ENCODE measurements at places on chromosomes 6 and 20. TPM values are rescaled to one million over a fixed set of nuclear protein-coding genes. Genes with fewer than 3 reads are reported as not detected.

The E2F1 gene
- 64.5 TPM for total RNA-seq

The SLC35F1 gene
- 0.50 TPM for total RNA-seq

The C20orf141 gene
- total RNA-seq = not detected

The SLC35D3 gene
- total RNA-seq = not detected

The ARFGEF3 gene
- total RNA-seq = 0.76 TPM

The RIMS1 gene
- not detected for total RNA-seq

The SLC26A8 gene
- not detected for total RNA-seq

The KLHDC3 gene
- total RNA-seq = 68.9 TPM

The BANF2 gene
- not detected for total RNA-seq

The STX11 gene
- 34.0 TPM for total RNA-seq

The KHDC1 gene
- total RNA-seq = 3.4 TPM

DNA sequence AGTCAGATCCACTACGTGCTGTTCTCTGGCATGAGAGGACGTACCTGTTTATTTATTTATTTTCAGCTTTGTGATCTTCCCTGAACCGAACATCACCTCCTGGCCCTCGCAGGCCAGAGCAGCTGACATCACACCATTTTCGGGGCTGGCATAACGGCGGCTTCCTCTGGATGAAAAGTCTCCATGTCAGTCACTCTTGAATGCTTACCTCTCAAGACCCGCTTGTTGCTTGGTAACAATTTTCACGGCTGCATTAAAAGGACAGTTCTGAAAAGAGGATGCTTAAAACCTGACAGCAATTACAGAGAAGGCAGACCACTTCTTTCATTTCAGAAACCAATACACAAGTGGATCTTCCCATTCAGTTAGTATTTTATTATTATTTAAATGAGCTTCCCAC is 159.8 kb upstream of the CDH4 start:
- H3K4me1 ChIP-seq = no peaks in the 10 kb centered on the region
- peaks cover 6% of the 10 kb centered on the region for H3K36me3 ChIP-seq
- DNase-seq = no peak
- no peak overlapping the region for H3K27ac ChIP-seq
- no peaks in the 10 kb centered on the region for H3K27me3 ChIP-seq

DNA sequence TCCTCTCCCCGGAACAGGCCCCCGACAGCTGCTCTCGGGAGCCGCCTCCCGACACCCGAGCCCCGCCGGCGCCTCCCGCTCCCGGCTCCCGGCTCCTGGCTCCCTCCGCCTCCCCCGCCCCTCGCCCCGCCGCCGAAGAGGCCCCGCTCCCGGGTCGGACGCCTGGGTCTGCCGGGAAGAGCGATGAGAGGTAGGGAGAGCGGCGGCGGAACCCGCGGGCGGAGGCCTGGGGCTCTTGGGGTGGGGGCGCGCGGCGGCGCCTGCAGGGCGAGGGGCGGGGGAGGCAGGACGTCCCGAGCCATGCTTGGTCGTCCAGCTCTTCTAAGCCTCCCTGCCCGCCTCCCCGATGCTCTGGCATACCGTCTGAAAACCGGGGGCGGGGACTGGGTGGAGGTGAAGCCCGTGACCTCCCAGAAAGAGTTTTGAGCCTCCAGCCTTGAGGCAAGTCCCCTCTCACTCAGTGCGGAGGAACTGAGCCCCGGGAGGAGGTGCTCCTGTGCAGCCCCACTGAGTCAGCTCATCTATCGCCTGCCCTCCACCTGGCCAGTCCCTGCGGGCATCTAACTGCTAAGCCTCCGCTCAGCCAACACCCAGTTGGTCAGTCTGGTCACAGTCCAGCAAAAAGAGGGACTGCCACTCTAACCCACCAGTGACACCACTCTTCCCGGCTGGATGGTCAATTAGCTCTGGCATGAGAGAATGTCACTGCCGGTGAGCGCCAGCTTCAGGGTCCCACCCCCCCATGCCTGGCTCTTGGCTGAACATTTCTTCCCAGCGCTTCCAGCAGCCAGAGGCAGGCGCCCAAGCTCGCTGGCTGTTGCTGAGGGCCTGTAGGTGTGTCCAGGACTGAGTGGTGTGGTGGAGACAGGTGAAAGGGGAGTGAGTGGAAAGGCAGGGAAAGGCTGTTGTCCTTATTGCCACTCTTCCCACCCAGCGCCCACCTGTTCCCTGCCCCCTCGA is 482 bp downstream of the DDR1 start:
- H3K4me1 ChIP-seq = peaks cover 47% of the 10 kb centered on the region
- H3K36me3 ChIP-seq = no peaks in the 10 kb centered on the region
- peak; percentile 64 for DNase-seq
- peak overlapping the region; percentile 67 for H3K4me3 ChIP-seq

- no peaks in the 10 kb centered on the region for H3K27me3 ChIP-seq
- H3K27ac ChIP-seq = no peak overlapping the region
- peaks cover 9% of the 10 kb centered on the region for H3K36me3 ChIP-seq
- H3K4me3 ChIP-seq = no peak overlapping the region
- peaks cover 43% of the 10 kb centered on the region for H3K4me1 ChIP-seq
- no peak for DNase-seq
Measured at GRCh38 chr20:62119115-62119514, 3.2 kb upstream of the LSM14B start.

GRCh38 chr6:34340906-34341480 is 51.5 kb downstream of the NUDT3 start:
- H3K4me1 ChIP-seq = peaks cover 27% of the 10 kb centered on the region
- no peak overlapping the region for H3K4me3 ChIP-seq
- peaks cover 2% of the 10 kb centered on the region for H3K36me3 ChIP-seq
- DNase-seq = no peak
- H3K27me3 ChIP-seq = no peaks in the 10 kb centered on the region
- H3K27ac ChIP-seq = no peak overlapping the region

DNA sequence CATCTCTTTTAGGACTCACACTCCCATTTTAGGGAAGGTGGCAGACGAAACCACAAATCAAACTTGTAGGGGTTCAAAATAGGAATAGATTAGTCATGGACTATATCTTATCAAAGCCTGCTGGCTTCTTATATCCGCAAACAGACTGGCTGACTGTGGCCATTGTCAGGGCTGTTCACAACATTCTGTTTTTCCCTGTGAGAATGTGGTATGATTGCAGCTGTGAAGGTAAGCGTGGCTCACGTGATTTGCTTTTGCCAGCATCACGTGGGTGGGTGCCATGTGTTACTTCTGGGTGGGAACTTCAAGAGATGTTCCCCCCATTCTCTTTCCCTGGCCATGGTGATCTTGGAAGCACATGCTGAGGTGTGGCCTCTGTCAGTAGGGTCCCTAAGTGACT is 5.9 kb downstream of the IP6K3 start:
- no peaks in the 10 kb centered on the region for H3K36me3 ChIP-seq
- H3K27ac ChIP-seq = no peak overlapping the region
- peaks cover 4% of the 10 kb centered on the region for H3K4me1 ChIP-seq

- no peak overlapping the region for H3K27ac ChIP-seq
- H3K4me1 ChIP-seq = no peaks in the 10 kb centered on the region
- no peak overlapping the region for H3K4me3 ChIP-seq
Measured at GRCh38 chr20:8709627-8710026, 359.3 kb upstream of the PLCB4 start.

DNA sequence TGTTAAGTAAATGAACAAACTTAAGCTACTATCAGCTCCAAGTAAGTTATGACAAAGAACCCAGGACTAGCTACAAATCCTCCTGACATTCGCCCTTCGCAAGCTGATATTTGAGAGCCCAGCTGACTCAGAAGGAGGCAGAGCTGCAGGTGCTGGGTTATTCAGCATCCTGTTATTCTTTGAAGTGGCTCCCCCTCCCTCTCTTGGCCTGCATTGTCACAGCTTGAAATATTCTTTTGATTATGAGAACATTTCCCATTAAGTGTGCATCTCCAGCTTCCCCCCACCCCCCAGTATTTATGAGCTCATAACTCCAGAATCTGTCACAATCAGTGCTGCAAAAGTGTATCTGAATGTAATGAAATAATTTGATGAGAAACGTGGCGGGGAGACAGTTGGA is 78.8 kb upstream of the RALY start:
- no peaks in the 10 kb centered on the region for H3K27me3 ChIP-seq
- H3K4me1 ChIP-seq = peaks cover 16% of the 10 kb centered on the region
- peak; percentile 40 for DNase-seq
- H3K36me3 ChIP-seq = no peaks in the 10 kb centered on the region
- H3K4me3 ChIP-seq = no peak overlapping the region
- no peak overlapping the region for H3K27ac ChIP-seq

- no peak for DNase-seq
- no peaks in the 10 kb centered on the region for H3K4me1 ChIP-seq
- no peak overlapping the region for H3K27ac ChIP-seq
- peaks cover 5% of the 10 kb centered on the region for H3K27me3 ChIP-seq
- H3K4me3 ChIP-seq = no peak overlapping the region
Measured at GRCh38 chr6:138383776-138384175, 6.1 kb downstream of the SMIM28 start.

DNA sequence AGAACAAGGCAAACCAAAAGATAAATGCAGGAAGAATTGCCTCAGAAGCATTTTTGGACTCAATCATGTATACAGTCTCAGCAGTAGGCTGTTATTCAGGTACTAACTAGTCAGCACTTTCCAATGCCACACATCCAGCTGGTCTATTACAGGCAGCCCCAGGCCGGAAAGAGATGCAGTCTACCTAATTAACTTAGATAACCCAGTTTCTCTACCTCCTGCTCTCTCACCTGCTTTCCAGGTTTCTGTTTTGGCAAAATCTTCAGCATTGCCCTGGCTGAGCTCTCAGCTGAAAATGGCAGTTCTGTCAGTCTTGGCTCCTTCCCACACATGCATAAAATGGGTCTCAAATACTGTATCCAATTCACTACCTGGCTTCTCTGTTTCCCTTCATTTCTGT is 101.3 kb upstream of the UFL1 start:
- no peak overlapping the region for H3K27ac ChIP-seq
- DNase-seq = no peak
- H3K36me3 ChIP-seq = peaks cover 3% of the 10 kb centered on the region
- H3K27me3 ChIP-seq = no peaks in the 10 kb centered on the region

DNA sequence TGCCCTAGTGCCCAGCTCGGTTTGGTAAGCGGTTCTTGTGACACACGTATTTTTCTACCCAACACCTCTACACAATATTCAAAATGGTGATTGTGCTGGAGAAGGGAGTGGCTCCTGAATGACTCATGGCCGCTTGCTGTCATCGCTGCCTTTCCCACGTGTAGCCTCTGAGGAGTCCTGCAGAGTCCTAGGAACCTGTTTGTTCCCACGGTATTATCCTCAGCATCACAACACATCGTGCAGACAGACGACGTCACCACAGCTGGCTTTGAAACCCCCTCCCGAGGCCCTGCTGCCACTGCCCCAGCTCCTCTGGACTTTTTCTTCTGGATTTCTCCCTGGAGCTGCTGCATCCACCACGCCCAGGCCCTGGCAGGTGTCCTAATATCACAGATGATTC is 353.5 kb downstream of the SMOC2 start:
- H3K4me1 ChIP-seq = no peaks in the 10 kb centered on the region
- H3K4me3 ChIP-seq = no peak overlapping the region
- DNase-seq = no peak
- no peaks in the 10 kb centered on the region for H3K36me3 ChIP-seq
- no peak overlapping the region for H3K27ac ChIP-seq

DNA sequence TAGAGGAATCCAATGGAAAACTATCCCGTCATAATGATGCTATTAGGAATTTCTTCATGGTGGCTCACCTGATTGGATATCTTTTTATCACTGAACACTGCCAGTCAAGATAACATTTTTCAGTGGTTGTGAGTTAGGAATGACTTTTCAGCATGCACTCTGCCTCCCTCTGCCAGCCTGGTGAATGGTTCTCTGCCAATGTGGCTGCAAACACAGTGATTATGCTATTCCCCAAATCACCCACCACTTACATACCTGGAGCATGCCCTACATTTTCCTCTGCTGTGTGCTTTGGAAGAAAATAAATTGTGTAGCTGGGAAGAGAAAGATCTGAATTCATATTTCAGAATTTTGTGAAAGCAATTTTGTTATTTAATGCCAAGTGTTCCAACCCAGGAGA is 102.6 kb upstream of the LAMP5 start:
- H3K4me3 ChIP-seq = no peak overlapping the region
- no peak for DNase-seq
- no peaks in the 10 kb centered on the region for H3K36me3 ChIP-seq
- no peaks in the 10 kb centered on the region for H3K27me3 ChIP-seq
- no peaks in the 10 kb centered on the region for H3K4me1 ChIP-seq
- H3K27ac ChIP-seq = no peak overlapping the region

GRCh38 chr6:14520029-14520428 is 402.5 kb downstream of the CD83 start:
- DNase-seq = no peak
- no peak overlapping the region for H3K27ac ChIP-seq
- H3K27me3 ChIP-seq = no peaks in the 10 kb centered on the region
- H3K36me3 ChIP-seq = peaks cover 2% of the 10 kb centered on the region

DNA sequence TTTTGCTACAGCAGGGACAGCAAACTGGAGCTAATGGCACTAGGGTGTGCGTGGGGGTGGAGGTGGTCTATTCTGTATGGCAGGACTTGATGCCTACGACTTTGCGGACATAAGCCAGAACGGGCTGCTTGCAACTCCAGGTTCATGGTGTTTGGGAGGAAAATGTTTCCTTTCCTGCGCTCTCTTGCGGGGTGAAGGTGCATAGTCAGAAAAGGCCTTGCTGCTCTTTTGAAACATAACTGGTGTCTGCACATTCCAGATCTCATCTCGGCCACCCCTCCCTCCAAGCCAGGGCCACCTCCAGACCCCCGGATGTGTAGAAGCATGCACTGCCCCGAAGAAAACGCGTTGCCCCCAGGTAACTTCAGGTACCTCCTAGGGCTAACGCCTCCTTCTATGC is 8.1 kb downstream of the FOXA2 start:
- no peak overlapping the region for H3K4me3 ChIP-seq
- H3K27ac ChIP-seq = no peak overlapping the region
- DNase-seq = no peak
- peaks cover 4% of the 10 kb centered on the region for H3K36me3 ChIP-seq

GRCh38 chr20:64103871-64104666 is 3.3 kb downstream of the NPBWR2 start:
- H3K4me3 ChIP-seq = no peak overlapping the region
- H3K4me1 ChIP-seq = peaks cover 20% of the 10 kb centered on the region
- DNase-seq = no peak
- peaks cover 23% of the 10 kb centered on the region for H3K27me3 ChIP-seq
- H3K36me3 ChIP-seq = no peaks in the 10 kb centered on the region
- no peak overlapping the region for H3K27ac ChIP-seq

- peaks cover 15% of the 10 kb centered on the region for H3K4me1 ChIP-seq
- H3K36me3 ChIP-seq = peaks cover 4% of the 10 kb centered on the region
- no peak overlapping the region for H3K4me3 ChIP-seq
Measured at GRCh38 chr6:166933396-166933795, 23.0 kb downstream of the RNASET2 start.

- H3K36me3 ChIP-seq = no peaks in the 10 kb centered on the region
- H3K27me3 ChIP-seq = peaks cover 80% of the 10 kb centered on the region
- peak overlapping the region; percentile 35 for H3K4me3 ChIP-seq
- peaks cover 32% of the 10 kb centered on the region for H3K4me1 ChIP-seq
- H3K27ac ChIP-seq = no peak overlapping the region
- DNase-seq = no peak
Measured at GRCh38 chr6:1383729-1384548, 5.4 kb upstream of the FOXF2 start.

DNA sequence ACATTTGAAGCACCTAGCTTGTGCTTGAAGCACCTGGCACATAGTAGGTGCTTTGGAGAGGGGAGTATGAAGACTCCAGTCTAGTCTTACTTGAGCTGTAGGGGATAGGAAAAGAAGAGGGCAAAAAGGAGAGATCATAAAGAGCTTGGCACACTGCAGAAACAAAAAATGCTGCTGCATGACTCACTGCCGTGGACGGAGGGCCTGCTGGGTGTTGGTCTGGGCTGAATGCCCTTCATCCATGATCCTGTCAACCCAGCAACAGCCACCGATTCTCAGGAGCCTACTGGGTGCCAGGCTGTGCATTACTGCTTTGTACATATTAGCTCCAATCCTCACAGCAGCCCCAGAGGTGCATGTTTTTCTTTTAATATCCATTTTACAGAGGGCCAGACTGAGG is 6.0 kb downstream of the PDYN start:
- no peaks in the 10 kb centered on the region for H3K4me1 ChIP-seq
- no peak overlapping the region for H3K4me3 ChIP-seq
- H3K27ac ChIP-seq = no peak overlapping the region
- peaks cover 51% of the 10 kb centered on the region for H3K27me3 ChIP-seq
